ENCODE measurements at places on chromosomes 2 and 18.

DNA sequence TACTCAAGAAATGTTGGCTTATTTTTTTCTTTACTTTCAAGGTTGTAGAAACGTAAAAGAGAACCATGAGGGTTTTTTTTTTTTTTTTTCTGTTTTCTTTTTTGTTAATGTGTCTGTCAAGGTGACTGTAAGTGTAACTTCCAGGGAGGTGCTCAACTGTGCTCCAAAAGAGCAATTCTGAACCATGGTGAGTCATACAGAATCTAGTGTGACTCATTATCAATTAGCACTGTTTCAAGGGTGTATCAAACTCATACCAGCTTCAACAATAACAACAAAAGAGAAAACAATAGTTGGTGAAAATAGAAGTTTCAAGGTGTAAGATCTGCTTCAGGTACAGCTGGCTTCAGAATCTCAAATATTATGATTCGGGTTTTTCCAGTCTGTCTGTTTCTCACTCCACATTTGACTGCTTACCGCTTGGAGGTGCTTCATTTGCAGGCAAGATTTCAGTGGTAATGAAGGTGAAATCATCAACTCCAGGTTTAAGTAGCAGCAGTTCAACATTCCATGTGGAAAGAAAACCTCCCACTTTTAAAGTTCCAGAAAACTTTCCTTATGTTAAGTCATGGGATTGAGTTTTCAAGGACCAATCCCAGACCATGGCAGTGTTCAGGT lies 850.6 kb downstream of the CNTNAP5 start:
- DNase-seq: no peak

DNA sequence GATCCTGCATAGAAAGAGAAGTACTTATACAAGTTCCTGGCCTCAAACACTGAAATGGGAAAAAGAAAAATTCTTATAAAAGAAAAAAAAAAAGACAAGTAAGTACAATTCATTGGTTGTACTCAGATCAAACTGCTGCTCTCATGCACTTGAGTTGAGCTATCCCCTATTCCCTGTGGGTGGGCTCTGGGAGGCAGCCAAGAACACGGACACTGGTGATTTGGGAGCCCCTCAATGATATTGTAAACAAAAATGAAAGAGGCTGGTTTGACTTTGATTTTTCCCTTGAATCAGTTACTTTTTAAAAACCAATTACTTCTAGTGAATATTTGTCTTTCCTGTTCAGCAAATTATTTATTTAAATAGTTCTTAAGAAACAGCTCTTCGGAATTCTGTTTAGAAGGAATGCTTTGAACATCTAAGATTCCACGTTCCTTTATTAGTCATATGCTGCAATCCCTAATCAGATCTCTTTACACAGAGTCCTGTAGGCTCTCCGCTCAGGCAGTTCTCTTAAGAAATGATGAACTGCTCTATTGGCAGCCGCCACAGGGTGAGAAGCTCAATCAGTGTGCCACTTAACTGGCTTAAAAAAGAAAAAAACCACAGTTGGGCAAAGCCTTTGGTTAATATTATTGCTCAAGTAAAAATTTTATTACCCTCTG lies 225.1 kb downstream of the TMEM182 start:
- no peak for DNase-seq

- DNase-seq: no peak
These were observed 221.1 kb upstream of the SMAD2 start for GRCh38 chr18:48151421-48152065.

DNA sequence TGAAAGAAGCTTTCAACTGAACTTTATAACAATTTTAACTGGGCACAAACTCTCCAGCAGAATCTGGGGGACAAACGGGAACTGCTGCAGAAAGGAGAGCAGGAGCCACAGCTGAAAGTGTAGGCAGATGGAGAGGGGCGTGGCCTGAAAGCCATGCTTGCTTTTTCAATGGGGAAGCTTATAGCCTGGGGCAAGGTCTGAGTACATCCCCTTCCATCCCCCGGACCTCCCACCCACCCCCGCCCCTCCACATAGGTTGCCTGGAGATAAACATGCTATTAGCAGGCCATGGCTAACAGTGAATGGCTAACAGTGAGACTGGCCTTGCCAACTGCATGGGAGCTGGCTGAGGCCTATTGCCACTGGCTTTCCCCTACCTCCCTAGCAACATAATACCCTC lies 317.9 kb upstream of the TANK start:
- no peak for DNase-seq
